Karpas-422 (cell line): ENCODE measurements at places on chromosomes 7 and 10. TPM values are rescaled to one million over a fixed set of nuclear protein-coding genes. Genes with fewer than 3 reads are reported as not detected.

- no peaks in the 10 kb centered on the region for H3K4me1 ChIP-seq
- no peak for DNase-seq
- H3K4me3 ChIP-seq, result no peak overlapping the region
- peaks cover 32% of the 10 kb centered on the region for H3K36me3 ChIP-seq
- H3K27me3 ChIP-seq, result no peaks in the 10 kb centered on the region
Observed at GRCh38 chr7:156703209-156703608, 62.6 kb downstream of the RNF32 start.

GRCh38 chr10:133403784-133404183, 9.8 kb downstream of the MTG1 start:
- peaks cover 12% of the 10 kb centered on the region for H3K4me1 ChIP-seq
- no peak overlapping the region for H3K27ac ChIP-seq
- H3K4me3 ChIP-seq, result no peak overlapping the region
- peak; percentile 48 for DNase-seq
- H3K27me3 ChIP-seq, result no peaks in the 10 kb centered on the region

DNA sequence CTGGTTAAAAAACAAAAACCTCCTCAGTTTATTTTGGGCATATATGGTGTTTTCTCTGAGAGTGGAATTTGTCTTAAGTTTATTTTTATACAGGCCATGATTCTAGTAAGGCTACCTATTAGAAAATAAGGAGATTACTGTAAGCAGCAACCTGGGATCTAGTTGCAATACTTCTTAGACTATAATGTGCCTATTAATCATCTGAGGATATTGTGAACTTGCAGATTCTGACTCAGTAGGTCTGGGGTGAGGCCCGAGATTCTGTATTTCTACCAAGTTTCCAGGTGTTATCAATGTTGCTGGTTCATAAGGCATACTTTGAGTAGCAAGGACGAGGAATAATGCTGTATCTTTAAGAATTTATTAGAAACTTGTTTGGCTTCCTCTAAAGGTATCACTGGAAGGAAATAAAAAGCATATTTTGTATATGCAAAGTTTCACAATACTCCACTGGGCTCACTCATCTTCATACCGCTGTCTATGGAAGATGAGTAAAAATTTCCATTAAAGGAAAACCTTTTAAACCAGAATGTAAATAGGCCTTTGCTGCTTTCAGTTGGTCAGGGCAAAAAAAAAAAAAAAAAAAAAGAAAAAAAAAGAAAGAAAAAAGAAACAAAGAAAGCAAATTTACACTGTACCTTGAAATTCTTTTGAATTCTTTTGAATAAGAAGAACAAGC, 105.8 kb downstream of the BMPER start:
- DNase-seq, result no peak
- no peaks in the 10 kb centered on the region for H3K27me3 ChIP-seq
- H3K27ac ChIP-seq, result no peak overlapping the region
- H3K4me1 ChIP-seq, result no peaks in the 10 kb centered on the region

GRCh38 chr10:49833168-49833567, 71.0 kb upstream of the OGDHL start:
- H3K27ac ChIP-seq, result no peak overlapping the region
- DNase-seq, result no peak
- H3K4me3 ChIP-seq, result no peak overlapping the region
- H3K4me1 ChIP-seq, result no peaks in the 10 kb centered on the region

DNA sequence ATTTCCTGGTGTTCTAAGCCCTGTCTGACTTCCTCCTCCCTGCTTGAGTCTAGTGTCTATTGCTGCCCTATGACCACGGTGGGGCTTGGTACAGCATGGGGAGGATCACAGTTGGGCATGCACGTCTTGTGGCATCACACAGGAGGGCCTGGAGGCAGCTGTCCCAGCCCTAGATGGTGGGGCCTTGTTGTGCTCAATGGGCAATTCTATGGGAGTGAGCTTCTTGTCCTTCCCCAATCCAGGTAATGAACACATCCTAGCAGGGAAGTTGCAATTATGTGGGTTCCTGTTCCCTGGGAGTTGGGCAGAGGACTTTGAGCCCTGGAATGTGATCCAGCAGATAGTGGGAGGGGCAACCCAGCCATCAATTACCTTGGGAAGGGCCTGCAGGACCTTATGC, 10.8 kb upstream of the FAM3C start:
- DNase-seq, result no peak
- H3K4me1 ChIP-seq, result peaks cover 23% of the 10 kb centered on the region
- no peaks in the 10 kb centered on the region for H3K36me3 ChIP-seq
- H3K4me3 ChIP-seq, result no peak overlapping the region
- H3K27me3 ChIP-seq, result no peaks in the 10 kb centered on the region

DNA sequence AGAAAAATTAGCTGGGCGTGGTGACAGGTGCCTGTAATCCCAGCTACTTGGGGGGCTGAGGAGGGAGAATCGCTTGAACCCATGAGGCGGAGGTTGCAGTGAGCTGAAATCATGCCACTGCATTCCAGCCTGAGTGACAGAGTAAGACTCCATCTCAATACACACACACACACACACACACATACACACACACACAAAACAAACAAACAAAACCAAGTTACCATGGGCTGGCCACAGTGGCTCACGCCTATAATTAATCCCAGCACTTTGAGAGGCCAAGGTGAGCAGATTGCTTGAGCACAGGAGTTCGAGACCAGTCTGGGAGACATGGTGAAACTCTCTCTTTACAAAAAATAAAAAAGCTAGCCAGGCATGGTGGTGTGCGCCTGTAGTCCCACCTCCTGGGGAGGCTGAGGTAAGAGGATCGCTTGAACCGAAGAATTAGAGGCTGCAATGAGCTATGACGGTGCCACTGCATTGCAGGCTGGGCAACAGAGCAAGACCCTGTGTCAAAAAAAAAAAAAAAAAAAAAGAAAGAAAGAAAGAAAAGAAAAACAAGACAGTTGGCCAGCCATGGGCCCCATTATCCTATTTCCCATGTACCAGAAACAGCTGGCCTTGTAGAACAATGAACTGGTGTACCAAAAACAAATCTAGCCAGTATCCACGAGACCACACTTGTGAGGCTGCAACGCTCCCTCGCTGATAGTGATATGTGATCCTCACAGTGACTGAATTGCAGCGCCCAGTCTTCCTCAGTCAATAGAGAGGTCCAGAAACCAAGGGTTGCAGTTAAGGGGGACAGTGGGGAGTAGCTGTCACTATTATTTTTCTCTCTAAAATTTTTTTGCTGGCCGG, 6.6 kb upstream of the AGFG2 start:
- no peaks in the 10 kb centered on the region for H3K27me3 ChIP-seq
- peaks cover 6% of the 10 kb centered on the region for H3K4me1 ChIP-seq
- no peak overlapping the region for H3K4me3 ChIP-seq
- no peak overlapping the region for H3K27ac ChIP-seq

GRCh38 chr7:43240565-43240964, 128.1 kb downstream of the HECW1 start:
- no peaks in the 10 kb centered on the region for H3K4me1 ChIP-seq
- H3K27me3 ChIP-seq, result no peaks in the 10 kb centered on the region
- no peaks in the 10 kb centered on the region for H3K36me3 ChIP-seq
- DNase-seq, result no peak

DNA sequence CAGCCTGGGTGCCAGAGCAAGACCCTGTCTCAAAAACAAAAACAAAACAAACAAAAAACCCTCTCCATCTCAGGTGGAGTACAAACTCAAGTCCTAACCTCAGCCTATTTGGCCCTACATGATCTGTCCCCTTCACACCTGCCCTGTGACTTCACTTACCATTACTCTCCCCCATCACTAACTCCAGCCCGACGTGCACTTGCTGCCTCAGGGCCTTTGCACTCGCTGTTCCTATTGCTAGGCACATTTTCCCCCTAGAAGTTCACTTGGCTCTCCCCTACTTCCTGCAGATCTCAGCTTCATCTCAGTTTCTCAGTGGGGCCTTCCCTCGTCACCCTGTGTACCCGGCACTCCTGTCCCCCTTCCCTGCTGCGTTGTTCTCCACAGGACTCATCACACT, 8.5 kb upstream of the LRMDA start:
- H3K4me1 ChIP-seq, result no peaks in the 10 kb centered on the region
- no peaks in the 10 kb centered on the region for H3K36me3 ChIP-seq
- no peaks in the 10 kb centered on the region for H3K27me3 ChIP-seq
- H3K4me3 ChIP-seq, result no peak overlapping the region

The DMBT1 gene
- not detected in 2 replicates for total RNA-seq

The ADAP1 gene
- total RNA-seq, result not detected in 2 replicates
